ENCODE measurements at places on chromosomes 4 and X. TPM values are rescaled to one million over a fixed set of nuclear protein-coding genes. Genes with fewer than 3 reads are reported as not detected.

PRSS48 gene
- total RNA-seq = not detected

CYP2U1 gene
- total RNA-seq = 2.7 TPM

ZFP92 gene
- not detected for total RNA-seq

GPR50 gene
- total RNA-seq = not detected

GSPT2 gene
- 3.5 TPM for total RNA-seq

FATE1 gene
- not detected for total RNA-seq

SHROOM3 gene
- 11.4 TPM for total RNA-seq

IQCM gene
- total RNA-seq = not detected

SASH3 gene
- not detected for total RNA-seq

GPR143 gene
- total RNA-seq = 5.9 TPM

DNAAF6 gene
- total RNA-seq = not detected

CNGA1 gene
- total RNA-seq = 0.11 TPM

EPHA5 gene
- total RNA-seq = not detected

STAP1 gene
- not detected for total RNA-seq

Measured in placental epithelial cell (primary cell).